Renal cortical epithelial cell (primary cell): ENCODE measurements at places on chromosomes 11 and 22. TPM values are rescaled to one million over a fixed set of nuclear protein-coding genes. Genes with fewer than 3 reads are reported as not detected.

GRCh38 chr22:36075724-36076123 is 47.1 kb upstream of the RBFOX2 start:
- DNase-seq = no peak

GRCh38 chr22:42800451-42801251 is 56.4 kb downstream of the ARFGAP3 start:
- no peak for DNase-seq

DNA sequence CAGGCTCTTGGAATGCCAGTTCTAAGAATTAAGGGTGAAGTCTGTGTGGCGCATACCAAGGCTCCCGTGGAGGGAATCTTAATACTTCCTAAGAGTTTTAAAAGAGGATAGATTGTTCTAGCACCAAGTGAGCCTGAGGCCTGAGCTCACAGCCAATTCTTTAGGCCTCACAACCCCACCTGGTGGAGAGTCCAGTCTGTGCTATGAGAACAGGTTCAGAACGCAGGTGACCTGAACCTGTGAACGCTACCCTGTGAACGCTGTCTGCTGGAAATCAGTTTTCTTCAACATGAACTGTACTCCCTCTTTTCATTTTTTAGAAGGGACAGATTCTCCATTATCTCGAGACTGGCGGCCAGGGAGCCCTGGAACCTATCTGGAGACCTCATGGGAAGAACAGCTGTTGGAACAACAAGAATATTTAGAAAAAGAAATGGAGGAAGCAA is 43.2 kb upstream of the DLAT start:
- DNase-seq = peak; percentile 82

- DNase-seq = peak; percentile 36
Measured at GRCh38 chr11:8225589-8226036, 38.1 kb downstream of the LMO1 start.

DNA sequence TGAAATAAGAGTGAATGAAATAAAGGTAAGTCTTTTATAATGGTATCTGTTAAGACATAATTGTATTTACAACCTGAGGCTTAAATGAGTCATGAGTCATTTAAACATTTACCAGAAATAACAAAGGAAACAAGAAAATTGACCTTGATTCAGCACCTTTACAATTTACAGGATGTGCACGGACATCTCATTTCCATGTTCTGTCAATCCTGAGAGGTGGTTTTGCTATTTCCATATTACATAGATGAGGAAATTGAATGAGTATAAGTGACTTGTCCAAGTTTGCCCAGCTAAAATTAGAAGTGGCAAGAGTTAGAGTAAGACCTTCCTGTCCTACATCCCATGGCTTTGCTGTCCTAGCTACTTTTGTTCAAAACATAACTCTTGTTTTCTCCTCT is 89.1 kb downstream of the TRIM44 start:
- peak; percentile 92 for DNase-seq

- DNase-seq = no peak
Measured at GRCh38 chr22:39446239-39446721, 10.5 kb upstream of the MGAT3 start.

DNA sequence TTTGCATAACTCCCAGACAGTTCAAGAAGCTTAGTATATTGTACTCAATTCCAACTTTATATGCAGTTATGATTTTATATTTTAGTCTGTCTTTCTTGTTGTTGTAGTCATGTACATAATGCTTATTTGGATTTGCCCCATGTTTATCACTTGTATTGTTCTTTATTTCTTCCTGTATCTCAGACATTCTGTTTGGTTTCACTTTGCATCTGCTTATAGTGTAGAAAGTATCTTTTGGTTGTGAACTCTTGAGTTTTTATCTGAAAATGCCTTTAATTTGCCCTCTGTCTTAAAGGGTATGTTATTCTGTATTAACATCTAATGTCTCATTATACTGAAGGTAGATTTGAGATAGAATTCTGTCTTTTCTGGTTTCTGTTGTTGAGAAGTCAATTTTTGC is 275.4 kb downstream of the DYNC2H1 start:
- DNase-seq = peak; percentile 20

GRCh38 chr11:114401311-114401710 is 845 bp downstream of the RBM7 start:
- no peak for DNase-seq

DNA sequence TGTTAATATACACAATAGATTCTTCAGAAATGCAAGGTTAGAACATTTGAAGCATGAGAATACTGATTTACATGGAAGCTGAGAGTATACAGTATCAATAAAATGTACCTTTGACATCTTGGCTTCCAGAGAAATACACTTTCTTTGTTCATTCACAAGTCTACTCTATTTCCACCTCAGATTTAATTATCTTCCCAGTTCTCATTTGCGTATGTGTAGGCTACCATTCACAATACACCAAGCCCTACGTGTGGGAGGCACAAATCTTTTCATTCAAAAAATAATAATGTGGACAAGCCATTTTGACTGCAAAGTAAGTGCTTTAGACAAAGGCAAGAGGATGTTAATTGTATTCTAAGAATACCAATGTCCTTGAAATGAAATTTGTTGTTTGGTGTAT is 132.7 kb upstream of the MTMR2 start:
- DNase-seq = no peak

- no peak for DNase-seq
Measured at GRCh38 chr11:8206251-8207079, 37.6 kb upstream of the RIC3 start.

GRCh38 chr11:131977231-131977630 is 606.8 kb downstream of the NTM start:
- peak; percentile 81 for DNase-seq

DNA sequence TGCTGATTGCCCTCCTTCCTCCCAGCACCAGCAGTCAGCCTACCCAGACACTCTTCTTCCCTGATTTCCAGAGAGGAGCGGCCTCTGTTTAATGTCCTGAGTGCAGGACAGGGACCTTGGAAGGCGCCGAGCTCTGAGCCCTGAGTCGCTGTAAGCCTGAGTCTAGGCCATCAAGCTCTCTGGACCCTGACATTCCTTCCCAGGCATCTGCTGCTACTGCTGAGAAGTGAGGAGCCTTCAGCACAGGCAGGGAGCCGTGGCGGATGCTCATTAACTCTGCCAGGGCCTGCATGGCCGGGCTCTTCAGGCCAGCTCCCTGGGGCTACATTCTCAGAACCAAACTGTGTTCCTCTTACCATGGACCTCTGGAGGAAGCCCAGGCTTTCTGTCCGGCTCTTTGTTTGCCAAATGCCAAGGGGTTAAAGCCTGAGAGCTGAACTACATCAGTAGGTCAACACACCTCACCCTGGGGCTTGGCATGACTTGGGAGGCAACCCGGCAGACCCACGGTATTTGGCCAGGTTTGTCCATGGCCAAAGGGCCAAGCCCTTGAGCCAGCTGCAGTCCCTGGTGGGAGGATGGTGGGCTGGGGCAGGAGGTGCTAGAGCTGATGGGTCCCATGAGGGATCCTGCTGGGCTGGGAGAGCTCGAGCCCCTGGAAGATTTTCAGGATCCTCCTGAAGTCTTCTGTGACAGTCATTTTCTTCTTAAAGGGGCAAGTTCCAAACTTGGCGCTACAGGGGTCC is 721.4 kb downstream of the BRD1 start:
- no peak for DNase-seq

The SAA1 gene
- 137 and 322 TPM in 2 replicates for total RNA-seq

The ENTHD1 gene
- total RNA-seq = not detected in 2 replicates

The SMTNL1 gene
- not detected in 2 replicates for total RNA-seq

The DGCR6L gene
- 28.1 and 39.8 TPM in 2 replicates for total RNA-seq

The MFRP gene
- not detected in 2 replicates for total RNA-seq

The KRTAP5-9 gene
- not detected in 2 replicates for total RNA-seq
